ENCODE measurements at places on chromosomes 11 and 22.

GRCh38 chr11:35514481-35514880 lies 10.9 kb downstream of the PAMR1 start:
- no peak for DNase-seq

GRCh38 chr11:10628508-10629236 lies 60.2 kb upstream of the LYVE1 start:
- DNase-seq, result no peak

DNA sequence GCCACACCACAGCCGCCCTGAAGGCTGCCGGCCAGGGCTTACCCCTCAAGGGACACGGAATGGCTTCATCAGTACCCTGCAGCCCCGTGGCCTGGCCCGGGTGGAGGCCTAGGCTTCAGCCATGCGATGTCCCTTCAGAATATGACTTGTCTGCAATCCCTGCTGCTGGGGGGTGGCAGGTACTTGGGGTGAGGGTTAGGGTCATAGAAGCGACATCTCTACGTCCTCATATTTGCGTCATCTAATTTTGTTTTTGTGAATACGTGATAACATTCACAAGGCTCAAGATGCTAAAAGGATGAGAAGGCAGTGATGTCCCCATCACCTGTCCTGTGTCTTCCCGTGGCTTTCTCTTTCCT lies 6.4 kb downstream of the CCND1 start:
- no peak for DNase-seq

DNA sequence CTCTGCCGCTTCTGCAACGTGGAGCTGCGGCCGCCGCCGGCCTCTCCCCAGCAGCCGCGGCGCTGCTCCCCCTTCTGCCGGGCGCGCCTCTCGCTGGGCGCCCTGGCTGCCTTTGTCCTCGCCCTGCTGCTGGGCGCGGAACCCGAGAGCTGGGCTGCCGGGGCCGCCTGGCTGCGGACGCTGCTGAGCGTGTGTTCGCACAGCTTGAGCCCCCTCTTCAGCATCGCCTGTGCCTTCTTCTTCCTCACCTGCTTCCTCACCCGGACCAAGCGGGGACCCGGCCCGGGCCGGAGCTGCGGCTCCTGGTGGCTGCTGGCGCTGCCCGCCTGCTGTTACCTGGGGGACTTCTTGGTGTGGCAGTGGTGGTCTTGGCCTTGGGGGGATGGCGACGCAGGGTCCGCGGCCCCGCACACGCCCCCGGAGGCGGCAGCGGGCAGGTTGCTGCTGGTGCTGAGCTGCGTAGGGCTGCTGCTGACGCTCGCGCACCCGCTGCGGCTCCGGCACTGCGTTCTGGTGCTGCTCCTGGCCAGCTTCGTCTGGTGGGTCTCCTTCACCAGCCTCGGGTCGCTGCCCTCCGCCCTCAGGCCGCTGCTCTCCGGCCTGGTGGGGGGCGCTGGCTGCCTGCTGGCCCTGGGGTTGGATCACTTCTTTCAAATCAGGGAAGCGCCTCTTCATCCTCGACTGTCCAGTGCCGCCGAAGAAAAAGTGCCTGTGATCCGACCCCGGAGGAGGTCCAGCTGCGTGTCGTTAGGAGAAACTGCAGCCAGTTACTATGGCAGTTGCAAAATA lies 816 bp downstream of the PDE3B start:
- peak; percentile 58 for DNase-seq

GRCh38 chr11:66126808-66127555 lies 56.9 kb downstream of the PACS1 start:
- DNase-seq, result peak; percentile 70

- no peak for DNase-seq
These were observed 90.8 kb upstream of the HSD17B12 start for GRCh38 chr11:43589601-43590250.

DNA sequence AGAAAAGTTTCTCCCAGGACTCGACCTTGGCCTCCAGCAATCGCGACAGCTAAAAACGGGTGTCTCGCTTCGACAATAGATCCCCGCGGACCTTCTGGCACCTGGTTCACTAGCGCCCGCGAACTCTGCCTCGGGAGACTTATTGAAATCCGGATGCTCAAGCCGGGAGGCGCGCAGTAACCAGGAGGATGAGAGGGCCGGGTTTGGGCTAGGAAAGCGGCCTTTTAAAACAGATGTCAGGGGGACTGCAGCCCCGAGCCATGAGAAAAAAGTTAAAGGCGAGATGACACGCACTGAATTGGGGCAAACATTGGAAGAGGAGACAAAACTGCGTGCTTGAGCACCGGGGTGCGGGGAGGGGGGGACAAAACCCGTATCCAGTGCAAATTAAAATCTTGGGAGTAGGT lies 637 bp upstream of the ZBTB16 start:
- no peak for DNase-seq

- no peak for DNase-seq
These were observed 51.0 kb downstream of the PPFIBP2 start for GRCh38 chr11:7564803-7565202.

Data from left lung (tissue), 14 donors.